RCC 7860 (cell line): ENCODE measurements at places on chromosomes 13 and 19.

- no peak for DNase-seq
Observed at GRCh38 chr13:34521171-34521570, 420.9 kb upstream of the NBEA start.

DNA sequence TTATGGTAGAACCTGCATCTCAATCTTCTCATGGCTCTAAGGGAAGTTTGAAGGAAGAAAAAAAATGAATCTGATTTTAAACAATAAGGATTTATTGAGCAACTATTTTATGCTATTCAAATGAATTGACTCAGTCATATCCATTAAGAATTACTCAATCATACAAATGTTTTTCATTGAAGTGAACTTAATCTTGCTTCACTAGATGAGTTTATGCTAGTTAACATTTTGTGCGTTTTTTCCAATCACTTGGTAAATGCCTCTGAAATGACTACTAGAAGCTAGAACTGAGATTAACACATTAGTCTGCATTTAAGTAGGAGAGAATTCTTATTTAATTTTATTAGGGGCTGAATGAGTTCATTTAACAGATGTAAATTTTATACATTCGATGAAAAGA, 25.2 kb downstream of the RXFP2 start:
- DNase-seq: no peak

- DNase-seq: no peak
Observed at GRCh38 chr19:10043286-10043927, 30.1 kb downstream of the RDH8 start.

GRCh38 chr13:113083402-113084061, 22.1 kb upstream of the F7 start:
- DNase-seq: no peak

GRCh38 chr13:34458756-34459715, 483.0 kb upstream of the NBEA start:
- DNase-seq: no peak

GRCh38 chr13:30726192-30726591, 9.2 kb upstream of the ALOX5AP start:
- peak; percentile 53 for DNase-seq

DNA sequence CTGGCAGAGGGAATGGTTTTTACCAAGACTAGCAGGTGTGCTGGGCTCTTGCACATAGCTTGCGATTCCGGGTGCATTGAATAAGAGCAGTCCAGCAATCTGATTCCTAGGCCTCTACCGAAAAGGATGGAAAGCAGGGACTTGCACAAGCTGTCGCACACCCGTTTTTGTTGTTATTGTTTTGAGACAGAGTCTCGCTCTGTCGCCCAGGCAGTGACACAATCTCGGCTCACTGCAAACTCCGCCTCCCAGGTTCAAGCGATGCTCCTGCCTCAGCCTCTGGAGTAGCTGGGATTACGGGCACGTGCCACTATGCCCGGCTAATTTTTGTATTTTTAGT, 5.5 kb downstream of the EBI3 start:
- no peak for DNase-seq

GRCh38 chr13:30442926-30443325, 20.6 kb downstream of the UBE2L5 start:
- no peak for DNase-seq

GRCh38 chr13:29937841-29938240, 87.4 kb upstream of the UBL3 start:
- DNase-seq: no peak

DNA sequence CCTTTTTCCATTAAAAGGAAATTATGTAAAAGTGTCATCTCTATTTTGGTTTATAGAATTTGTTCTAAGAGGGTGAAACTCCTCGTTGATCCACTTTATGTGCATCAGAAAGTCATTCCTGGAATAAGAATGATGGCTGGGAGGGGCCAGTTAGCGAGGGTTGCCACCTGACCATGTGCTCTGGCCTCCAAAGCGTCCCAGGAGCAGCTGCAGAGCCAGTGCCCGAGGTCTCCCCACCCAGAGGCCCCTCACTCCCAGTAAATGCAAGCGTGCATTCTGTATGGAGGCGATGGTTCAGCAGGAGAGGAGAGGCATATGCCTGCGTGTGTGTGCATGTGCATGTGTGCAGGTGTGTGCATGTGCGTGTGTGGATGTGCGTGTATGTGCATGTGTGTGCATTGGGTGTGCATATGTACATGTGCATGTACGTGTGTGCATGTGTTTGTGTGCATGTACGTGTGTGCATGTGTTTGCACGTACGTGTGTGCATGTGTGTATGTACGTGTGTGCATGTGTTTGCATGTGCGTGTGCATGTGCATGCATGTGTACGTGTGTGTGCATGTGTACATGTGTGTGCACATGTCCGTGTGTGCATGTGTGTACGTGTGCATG, 345.8 kb downstream of the TEX29 start:
- no peak for DNase-seq

DNA sequence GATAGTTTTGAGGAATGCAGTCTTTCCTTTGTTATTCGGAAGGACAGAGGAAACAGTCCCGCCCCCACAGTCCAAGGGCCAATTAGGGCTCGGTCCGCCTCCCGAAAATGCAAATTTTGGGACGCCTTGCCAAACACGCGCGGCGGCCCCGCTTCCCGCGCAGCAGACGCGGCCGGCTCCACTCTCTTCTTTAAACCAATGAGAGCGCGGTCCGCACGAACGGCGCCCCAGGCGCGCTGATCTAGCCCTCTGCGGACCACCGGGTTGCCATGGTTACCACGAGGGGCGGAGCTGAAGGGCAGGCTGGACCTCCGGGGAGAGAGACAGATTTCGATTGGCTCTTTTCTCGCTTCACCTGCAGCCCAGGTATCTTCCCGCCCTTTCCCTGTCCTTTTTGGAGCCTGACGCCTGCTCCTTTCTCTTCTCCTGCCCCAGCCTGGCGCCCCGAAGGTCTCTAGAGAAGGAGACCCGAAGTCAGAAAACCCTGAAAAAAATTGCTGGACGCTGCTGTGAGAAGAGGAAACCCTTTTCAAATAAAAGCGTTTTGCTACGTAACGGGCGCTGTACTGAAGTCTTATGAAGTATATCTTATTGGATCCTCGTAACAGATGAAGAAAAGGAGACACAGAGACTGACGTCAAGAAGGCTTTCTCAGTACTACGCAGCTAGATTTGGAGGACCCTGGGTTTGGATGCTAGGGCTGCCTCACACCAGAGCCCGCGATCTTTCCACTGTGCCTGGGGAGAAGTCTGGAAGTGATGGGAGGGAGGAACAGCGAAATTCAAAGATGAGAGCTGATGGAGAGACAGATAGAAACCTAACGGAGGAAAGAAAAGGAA, 2.0 kb downstream of the PTH2 start:
- no peak for DNase-seq

DNA sequence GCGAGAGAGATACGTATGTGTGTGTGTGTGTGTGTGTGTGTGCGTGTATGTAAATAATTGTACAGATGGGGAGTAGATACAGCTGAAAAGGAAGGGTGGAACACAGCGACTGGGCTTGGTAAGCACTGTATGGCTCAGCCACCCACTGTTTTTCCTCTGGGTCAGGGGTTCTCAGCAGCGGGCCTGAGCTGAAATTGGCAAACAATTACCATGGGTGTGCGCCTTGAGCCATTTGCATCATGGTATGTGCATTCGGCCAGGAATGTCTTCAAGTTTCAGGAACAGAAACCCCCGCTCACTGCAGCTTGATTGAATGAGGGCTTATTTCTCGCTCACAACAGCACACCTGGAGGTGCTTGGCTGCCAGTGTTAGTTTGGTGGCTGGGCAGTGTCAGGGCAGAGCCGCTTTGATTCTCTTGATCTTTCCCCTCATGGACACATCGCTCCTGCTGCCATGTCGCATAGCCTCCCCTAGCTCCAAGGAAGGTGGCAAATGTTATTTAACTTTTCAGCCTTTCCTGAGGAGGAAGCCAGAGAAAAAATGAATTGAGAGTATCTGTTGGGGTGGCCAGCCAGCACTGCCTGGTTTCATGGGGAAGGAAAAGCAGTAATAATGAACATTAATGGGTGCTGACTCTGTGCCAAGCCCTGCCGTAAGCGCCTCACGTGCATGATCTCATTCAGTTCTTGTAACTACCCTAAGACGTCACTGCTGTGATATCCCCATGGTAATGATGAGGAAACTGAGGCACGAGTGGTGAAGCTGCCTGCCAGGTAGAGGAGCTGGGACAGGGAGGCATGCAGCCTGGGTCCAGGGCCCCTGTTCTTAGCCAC, 126.9 kb downstream of the SIPA1L3 start:
- no peak for DNase-seq
